Stimulated activated CD8-positive, alpha-beta memory T cell treated with anti-CD3 and anti-CD28 coated beads, Interleukin-7, amount 100 ng/mL, for 4 hours (primary cell): ENCODE measurements at places on chromosomes 11 and 22.

- DNase-seq: no peak
These were observed 6.6 kb upstream of the PLXNB2 start for GRCh38 chr22:50314081-50314454.

DNA sequence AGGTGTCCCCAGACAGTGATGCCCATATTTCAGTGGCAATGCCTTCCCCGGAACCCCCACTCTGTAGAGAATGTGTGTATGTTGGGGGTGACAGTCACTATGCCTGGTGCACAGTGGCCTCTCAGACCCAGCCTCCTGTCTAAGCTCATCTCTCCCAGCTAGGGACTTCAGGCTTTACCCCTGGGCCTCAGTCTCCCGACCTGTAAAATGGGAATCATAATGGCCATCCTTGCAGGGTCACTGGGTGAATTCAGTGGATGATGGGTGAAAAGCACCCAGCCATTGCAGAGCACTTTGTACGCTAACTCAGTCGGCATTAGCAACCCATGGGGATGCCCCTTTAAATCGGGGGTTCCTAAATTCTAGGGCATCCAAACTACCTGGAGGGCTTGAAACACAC, 18.9 kb downstream of the FGF3 start:
- DNase-seq: no peak

DNA sequence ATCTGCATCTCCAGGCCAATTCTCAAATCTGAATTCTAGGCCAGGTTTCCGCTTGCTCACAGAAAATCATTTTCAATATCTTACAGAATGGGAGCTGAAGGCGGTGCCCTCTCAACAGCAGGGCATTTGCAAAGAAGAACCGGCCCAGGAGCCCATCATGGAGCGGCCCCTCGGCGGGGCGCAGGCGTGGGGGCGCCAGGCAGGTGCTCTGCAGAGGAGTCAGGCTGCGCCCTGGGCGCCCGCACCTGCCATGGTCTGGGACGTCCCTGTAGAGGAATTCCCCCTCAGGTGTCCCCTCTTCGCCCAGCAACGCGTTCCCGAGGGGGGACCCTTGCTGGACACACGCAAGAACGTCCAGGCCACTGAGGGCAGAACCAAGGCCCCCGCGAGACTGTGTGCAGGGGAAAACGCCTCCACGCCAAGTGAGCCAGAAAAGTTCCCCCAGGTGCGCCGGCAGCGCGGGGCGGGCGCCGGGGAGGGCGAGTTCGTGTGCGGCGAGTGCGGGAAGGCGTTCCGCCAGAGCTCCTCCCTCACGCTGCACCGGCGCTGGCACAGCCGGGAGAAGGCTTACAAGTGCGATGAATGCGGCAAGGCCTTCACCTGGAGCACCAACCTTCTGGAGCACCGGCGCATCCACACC, 11.5 kb downstream of the ZNF74 start:
- no peak for DNase-seq

DNA sequence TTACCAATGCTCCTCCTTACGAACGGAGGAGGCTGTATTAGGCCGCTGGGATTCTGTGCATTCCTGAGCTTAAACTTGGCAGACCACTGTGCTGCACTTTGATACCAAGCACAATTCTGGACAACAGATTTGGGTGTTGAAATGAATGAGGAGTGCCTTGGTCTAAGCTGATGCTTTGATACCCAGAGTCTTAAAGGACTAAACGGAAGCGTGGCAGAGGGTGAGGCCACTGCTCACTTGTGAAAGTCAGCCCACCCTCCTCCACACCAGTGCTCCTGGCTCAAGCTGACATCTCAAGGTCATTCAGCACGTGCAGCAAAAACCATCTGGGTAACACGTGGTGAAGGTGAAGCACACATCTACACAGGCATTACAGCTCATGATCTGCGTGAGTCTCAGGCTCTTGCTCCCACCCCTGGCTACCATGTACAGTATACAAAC, 85.9 kb downstream of the MICAL3 start:
- DNase-seq: no peak

- no peak for DNase-seq
These were observed 107.3 kb downstream of the RPS6KA4 start for GRCh38 chr11:64466115-64466718.

DNA sequence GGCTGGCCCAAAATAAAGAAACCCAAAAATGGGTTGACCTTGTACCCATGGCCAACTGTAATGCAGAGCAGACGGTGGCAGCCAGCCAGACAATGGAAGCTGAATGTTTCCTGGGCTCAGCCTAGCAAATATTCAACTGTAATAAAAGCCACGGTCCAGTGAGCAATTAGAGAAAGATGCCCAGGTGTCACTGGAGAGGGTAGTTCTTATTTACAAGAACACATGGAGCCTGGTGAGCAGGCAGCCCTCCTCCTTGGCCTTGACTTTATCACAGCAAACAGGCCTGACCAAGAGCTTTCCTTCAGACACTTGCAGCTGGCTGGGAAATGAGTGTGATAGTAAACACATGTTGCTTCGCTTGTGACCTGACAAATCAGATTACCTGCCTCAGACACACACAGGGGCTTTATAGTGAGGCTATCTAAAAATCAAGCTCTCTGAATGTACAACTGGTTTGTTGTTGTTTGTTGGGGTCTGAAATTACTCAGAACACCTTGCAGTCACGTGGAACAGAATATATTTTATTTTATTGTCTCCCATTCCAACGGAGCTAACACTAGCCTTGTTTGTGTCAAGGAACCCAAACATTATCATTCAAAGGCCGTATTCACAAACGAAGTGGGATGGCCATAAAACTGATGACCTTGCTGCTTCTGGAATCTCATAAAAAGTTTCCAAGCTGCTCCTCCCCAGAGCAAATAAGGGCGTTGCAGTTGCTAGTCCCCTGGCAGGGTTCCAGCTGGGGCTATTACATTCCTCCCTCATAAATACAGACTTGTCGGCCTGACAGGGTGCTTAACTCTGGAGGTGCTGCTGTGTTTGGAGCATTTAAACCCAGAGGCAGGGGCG, 161.1 kb downstream of the BBOX1 start:
- no peak for DNase-seq

GRCh38 chr22:32623943-32624342, 149.3 kb downstream of the FBXO7 start:
- DNase-seq: no peak

DNA sequence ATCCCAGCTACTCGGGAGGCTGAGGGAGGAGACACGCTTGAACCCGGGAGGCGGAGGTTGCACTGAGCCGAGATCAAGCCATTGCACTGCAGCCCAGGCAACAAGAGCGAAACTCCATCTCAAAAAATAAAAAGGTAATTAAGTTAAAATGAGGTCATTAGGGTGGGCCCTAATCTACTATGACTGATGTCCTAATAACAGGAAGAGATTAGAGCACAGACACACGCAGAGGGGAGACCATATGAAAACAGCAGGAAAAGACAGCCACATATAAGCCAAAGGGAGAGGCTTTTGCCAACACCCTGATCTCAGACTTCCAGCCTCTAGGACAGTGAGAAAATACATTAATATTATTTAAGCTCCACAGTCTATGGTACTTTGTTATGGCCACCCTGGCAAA, 17.3 kb downstream of the LARGE1 start:
- DNase-seq: no peak

DNA sequence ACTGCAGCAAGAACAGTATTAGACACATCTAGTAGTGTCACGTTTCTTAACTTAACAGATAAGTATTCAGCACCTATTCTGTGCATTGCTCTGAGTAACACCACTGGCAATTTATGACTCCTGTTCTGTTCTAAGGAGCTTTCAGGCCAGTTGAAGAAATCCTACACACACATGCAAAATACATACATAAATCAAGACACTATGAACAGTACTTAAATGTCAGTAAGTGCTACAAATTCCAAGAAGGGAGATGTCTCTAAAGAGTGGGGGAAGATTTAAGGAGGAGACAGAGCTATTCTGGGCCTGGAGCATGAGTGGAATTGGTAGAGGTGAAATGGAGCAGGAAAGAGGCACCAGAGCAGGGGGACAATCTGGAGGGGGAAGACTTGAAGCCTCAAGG, 46.2 kb upstream of the CLMP start:
- DNase-seq: no peak

DNA sequence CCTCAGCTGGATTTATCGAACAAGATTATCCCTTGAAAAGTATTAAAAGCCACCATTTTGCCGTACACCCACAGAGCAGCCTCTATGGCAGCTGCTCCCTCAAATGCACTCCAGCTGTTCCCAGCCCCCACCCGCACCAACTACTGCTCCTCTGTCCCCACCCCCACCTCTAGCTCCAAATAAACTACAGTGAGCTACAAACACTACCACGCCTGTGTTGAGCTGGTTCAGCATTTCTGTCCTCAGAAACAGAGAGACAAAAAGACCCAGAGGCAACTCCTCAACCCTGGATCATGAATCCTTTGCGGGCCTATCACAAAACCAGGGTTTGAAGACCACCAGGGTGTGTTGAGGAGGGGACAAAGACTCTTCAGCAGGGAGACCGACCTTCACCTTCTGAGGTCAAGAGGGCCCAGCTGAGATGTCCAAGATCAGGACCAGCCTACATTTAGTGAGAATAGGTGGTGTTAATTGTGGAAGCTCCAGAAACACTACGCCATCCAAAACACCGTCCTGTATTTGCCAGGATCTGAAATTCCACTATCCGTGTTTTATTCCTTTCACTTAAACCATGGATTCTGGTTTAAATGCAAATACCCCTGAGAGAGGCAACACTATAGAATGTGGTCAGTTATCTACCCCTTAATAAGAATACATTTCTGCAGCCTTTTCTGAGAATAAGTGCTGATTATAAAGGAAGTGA, 195.9 kb downstream of the DSCAML1 start:
- DNase-seq: no peak

DNA sequence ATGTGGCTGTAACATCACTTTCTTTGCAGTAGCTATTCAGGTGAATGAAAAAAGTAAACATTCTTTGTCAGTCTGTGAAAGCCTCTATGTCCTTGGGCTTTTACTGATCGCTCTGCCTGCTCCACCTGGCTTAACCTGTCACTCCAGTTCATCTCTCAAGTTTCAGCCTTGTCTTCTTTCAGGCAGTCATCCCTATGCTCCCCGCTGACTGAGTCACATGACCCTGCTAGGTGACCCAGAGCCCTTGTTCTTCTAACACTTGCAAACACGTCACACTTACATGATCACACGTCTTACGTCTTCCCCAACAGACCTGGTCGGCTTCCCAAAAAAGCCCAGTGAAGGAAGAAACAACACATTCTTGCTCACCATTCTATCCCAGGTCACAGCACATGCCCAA, 499.3 kb upstream of the TENM4 start:
- DNase-seq: no peak

- no peak for DNase-seq
These were observed 7.3 kb upstream of the CD5 start for GRCh38 chr11:61095021-61095420.

DNA sequence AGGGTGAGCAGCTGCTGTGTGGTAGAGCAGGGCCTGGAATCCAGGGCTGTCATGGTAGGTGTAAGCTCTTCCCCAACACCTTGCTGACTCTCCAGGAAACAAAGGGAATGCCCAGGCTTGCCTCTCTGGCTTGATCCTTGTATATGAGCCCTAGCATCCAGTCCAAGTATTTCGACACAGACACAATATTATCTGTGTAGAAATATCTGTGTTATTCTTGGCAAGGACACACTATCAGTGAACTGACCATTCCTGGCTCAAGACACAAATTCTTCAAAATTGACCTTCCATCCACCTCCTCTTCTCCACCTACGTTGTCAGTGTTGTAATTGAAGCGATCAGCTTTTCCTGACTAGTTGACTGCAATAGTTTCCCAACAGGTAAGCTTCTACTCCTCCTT, 312.0 kb upstream of the NARS2 start:
- DNase-seq: no peak

GRCh38 chr22:24205438-24206195, 24.3 kb downstream of the SUSD2 start:
- no peak for DNase-seq

GRCh38 chr11:128963744-128964325, 21.2 kb upstream of the TP53AIP1 start:
- DNase-seq: no peak

- DNase-seq: no peak
These were observed 35.4 kb downstream of the MOB2 start for GRCh38 chr11:1450949-1451710.

DNA sequence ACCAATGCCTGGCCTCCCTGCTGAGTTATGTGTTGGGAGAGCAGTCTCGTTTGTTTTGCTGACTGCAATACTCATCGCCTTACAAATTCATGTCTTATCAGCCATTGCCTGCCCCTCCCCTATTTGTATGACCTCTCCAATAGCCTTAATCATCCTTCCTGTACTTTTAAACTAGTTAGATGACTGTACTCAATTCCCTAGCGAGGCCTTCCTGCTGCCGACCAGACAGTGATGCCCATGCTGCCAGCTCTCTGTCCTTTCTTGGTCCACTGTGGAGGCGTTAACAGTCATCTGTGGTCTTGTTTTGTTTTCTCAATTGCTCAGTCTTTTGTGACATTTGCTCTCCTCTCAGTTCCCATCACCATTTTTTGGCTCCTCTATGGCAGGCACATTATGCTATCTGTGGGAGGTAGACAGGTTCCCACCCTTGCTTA, 20.3 kb upstream of the YPEL1 start:
- no peak for DNase-seq

- DNase-seq: no peak
These were observed 59.5 kb upstream of the PRSS23 start for GRCh38 chr11:86740628-86741483.

DNA sequence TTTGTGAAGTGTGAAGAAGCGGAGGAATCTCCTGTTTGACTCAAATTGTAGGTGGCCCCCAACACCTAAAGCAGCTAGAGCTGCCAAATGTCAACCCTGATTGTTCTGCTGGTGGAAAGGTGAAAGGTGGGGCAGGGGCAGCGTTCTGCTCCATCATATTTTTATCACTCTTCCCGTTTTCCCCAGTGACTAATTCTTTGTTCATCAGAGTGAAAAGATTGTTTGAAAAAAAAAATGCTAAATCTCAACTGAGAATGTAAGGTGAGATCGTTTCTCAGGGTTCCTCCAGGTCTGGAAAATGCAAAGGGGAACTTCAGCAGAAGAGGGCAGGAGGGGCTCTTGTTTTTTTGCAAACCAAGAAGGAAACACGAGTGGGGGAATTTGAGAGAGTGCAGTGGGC, 137.7 kb downstream of the MN1 start:
- no peak for DNase-seq

- DNase-seq: no peak
These were observed 533.6 kb upstream of the API5 start for GRCh38 chr11:42778193-42778592.

DNA sequence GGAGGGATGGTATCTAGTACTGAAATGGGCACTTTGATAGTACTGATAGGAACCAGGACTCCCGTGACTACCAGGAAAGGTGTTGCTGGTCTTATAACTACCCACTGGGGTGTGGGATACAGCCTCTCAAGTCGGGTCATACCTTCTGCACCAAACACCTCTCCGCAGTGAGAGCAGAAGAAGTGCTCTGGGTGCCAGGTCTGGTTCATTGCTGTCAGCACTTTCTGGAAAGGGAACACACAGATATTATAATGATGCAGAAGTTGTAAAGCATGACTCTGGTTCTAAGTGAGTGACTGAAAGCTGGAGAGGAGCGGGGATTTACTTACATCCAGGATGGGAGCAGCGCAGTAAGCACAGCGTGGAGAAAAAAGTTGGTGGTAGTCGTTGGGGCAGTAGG, 26.0 kb downstream of the LPXN start:
- no peak for DNase-seq

GRCh38 chr11:111176603-111177002, 68.9 kb upstream of the POU2AF2 start:
- DNase-seq: no peak
